ENCODE measurements at places on chromosomes 2 and 18.
A peak's percentile ranks its signal among the peaks of the same experiment; 100 is the strongest.

DNA sequence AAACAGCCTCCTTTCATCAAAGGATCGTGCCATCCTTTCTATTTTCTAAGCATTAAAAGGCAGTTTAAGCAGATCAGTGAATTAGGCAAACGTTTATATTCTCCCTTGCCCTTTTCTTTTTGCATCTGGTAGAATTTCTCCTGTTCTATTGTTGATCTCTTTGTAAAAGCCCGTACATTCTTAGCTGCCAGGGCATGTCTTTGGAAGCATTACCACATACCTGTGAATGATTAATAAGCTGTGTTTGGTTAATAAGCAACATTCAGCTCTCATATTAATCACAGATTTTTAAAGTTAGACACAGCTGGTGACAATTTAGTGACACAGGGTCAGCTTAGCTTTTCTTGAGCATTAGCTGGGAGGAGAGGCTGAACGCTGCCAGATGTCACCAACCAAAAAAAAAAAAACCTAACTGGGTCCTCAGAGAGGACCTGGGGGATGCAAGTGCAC is 33.8 kb upstream of the CYP1B1 start:
- no peak for DNase-seq

GRCh38 chr2:120111193-120111592 is 98.3 kb downstream of the EPB41L5 start:
- no peak for DNase-seq

- DNase-seq: no peak
Measured at GRCh38 chr2:168454737-168455644, 1.1 kb upstream of the CERS6 start.

- DNase-seq: no peak
Measured at GRCh38 chr2:7658486-7658885, 741.3 kb downstream of the RNF144A start.

- no peak for DNase-seq
Measured at GRCh38 chr2:26088038-26088643, 54.3 kb downstream of the RAB10 start.

GRCh38 chr18:53909668-53910067 is 314.8 kb downstream of the MBD2 start:
- peak; percentile 15 for DNase-seq

DNA sequence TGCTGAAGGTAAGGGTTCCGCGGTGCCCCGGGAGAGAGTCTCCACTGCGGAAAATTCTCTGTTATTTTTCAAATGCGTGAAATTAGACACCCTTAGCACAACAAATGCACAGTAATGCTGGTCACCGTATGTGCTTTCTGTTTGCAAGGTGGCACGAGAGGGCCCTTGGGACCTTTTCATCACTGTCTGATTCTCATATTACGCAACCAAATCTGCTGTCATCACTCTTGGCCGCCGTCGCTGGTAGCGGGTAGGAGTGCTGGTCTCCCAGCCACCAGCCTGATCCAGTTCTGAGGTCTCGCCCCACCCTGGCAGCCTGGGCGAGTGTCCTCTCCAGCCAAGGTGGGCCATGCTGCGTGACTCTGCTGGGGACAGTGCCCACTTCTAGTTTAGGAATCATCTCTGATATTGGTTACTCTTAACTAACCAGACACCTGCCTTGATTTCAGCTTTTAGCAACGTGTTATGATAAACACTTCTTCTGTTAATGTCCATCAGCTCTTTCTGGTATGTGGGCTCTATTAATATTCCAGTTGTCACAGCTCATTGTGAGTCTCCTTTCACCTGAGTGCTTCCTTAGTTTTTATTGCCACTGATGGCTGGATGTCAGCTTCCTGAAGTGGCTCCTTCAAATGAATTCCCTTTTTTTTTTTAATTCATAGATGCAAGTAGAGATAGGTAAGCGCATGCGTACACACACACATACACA is 199.4 kb downstream of the GBX2 start:
- no peak for DNase-seq

GRCh38 chr2:133955169-133955568 is 298.7 kb upstream of the MGAT5 start:
- no peak for DNase-seq

GRCh38 chr2:46394649-46395510 is 84.5 kb upstream of the TMEM247 start:
- no peak for DNase-seq

GRCh38 chr2:45028276-45028675 is 19.0 kb upstream of the SIX2 start:
- no peak for DNase-seq

- no peak for DNase-seq
Measured at GRCh38 chr2:26847655-26848335, at the start of gene DPYSL5. Gene DPYSL5 (plus strand): TSS chr2:26848132. CDS start chr2:26898500, 50,368 bp downstream.

- DNase-seq: no peak
Measured at GRCh38 chr2:98253461-98254070, 92.7 kb upstream of the CNGA3 start.

GRCh38 chr18:24014986-24015638 is 558 bp downstream of the TTC39C start:
- DNase-seq: no peak

- DNase-seq: no peak
Measured at GRCh38 chr2:10007921-10008808, 35.2 kb upstream of the KLF11 start.

- no peak for DNase-seq
Measured at GRCh38 chr18:67453901-67454300, 62.6 kb downstream of the DSEL start.

- no peak for DNase-seq
Measured at GRCh38 chr2:21427606-21428005, 303.8 kb downstream of the TDRD15 start.

GRCh38 chr2:132909427-132909826 is 239.4 kb upstream of the LYPD1 start:
- no peak for DNase-seq

DNA sequence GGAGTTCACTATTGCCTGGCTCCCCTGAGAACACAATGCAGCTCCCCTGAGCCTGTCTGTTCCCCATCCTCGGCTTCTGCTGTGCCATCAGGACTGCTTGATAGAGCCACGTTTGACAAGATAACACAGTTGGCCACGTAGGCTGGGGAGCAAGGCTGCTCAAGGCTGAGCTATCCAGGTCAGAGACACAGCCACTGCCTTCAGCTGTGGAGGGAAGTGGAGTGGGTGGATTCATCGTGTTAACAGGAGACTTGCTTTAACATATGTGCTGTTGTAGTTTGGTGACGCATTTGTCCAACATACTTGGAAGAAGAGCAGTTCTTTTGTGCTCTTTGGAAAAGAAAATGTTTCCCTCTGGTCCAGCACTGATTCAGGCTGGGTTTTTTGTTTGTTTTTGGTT is 68.8 kb downstream of the WDSUB1 start:
- no peak for DNase-seq

DNA sequence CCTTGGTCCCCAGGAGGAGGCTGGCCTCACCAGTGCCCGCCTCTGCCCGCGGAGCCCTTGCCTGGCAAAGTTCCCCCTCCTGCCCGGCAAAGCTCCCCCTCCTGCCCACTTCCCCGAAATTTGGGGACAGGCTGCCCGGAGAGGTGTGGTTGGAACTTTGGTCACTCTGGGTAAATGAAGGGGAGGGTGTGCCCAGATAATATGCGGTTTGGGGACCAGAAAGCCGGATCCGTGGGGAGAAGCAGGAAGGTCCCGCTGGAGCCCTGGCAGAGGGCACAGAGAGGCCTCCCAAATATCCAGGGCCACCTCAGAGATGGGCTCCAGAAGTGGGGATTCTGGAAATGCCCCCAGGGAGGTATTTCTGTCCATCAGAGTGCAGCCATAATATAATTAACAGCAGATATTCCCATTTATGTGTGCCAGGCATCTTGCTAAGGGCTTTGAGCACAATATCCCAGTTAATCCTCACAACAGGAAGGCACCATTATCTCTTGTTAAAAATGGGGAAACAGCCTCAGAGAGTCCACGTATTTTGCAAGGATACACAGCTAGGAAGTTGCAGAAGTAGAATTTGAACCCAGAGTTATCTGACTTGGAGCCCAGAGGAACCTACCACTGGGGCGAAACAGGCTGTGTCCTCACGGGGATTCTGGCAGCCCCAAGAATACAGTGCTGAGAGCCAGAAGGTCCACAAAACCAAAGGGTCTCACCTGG is 914 bp downstream of the STEAP3 start:
- no peak for DNase-seq

GRCh38 chr2:183383854-183384253 is 259.6 kb downstream of the NUP35 start:
- no peak for DNase-seq

GRCh38 chr18:26874283-26874682 is 8.8 kb upstream of the AQP4 start:
- no peak for DNase-seq

DNA sequence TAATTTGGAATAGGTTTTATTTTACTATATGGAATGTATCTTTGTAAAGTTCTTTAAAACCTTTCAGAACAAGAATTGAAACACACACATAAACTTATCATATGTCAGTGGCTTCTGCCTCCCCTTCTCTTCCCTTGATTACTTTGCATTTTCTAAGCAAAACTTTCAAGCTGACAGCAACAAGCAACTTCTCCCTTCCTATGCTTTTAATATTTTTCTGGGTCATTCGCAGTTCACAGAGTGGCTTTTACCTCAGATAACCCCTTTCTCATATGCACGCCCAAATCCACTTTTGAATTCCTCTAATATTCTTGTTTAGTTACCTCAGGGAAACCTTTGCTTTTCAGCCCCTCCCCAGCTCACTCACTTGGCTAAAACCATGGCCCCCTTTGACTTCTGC is 36.7 kb upstream of the CDC42EP3 start:
- DNase-seq: no peak

DNA sequence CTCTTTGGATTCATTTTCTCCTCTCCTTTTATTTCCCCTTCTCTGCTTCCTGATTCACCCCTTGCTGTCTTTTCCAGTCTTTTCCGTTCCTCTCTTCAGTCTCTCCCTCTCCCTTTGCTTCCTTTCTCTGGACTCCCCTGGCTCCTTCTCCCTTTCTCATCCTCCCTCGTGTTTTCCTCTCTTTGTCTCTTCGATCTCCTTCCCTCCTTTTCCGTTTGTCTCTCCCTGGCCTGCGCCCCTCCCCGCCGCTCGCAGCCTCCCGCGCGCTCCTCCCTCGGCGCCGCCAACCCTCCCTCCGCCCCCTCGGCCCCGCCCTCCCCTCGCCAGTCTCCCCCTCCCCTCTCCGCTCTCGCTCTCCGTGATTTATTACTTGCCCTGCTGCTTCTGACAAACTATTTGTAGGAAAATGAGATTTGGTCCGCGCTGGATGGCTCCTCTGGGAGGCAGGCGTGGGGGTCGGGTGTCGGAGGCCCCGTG is 46.0 kb upstream of the PAX8 start:
- DNase-seq: no peak

- DNase-seq: no peak
Measured at GRCh38 chr2:213763354-213763753, 479.1 kb downstream of the SPAG16 start.

- DNase-seq: no peak
Measured at GRCh38 chr2:197248623-197249022, 62.0 kb downstream of the ANKRD44 start.

GRCh38 chr2:239200646-239201530 is 199.9 kb downstream of the HDAC4 start:
- DNase-seq: no peak

GRCh38 chr2:1859671-1860450 is 115.5 kb upstream of the PXDN start:
- DNase-seq: no peak

- no peak for DNase-seq
Measured at GRCh38 chr18:8778386-8778785, 73.0 kb downstream of the MTCL1 start.

- DNase-seq: no peak
Measured at GRCh38 chr2:133817680-133818566, 249.7 kb upstream of the NCKAP5 start.

GRCh38 chr2:238336151-238336550 is 15.8 kb downstream of the TRAF3IP1 start:
- no peak for DNase-seq

DNA sequence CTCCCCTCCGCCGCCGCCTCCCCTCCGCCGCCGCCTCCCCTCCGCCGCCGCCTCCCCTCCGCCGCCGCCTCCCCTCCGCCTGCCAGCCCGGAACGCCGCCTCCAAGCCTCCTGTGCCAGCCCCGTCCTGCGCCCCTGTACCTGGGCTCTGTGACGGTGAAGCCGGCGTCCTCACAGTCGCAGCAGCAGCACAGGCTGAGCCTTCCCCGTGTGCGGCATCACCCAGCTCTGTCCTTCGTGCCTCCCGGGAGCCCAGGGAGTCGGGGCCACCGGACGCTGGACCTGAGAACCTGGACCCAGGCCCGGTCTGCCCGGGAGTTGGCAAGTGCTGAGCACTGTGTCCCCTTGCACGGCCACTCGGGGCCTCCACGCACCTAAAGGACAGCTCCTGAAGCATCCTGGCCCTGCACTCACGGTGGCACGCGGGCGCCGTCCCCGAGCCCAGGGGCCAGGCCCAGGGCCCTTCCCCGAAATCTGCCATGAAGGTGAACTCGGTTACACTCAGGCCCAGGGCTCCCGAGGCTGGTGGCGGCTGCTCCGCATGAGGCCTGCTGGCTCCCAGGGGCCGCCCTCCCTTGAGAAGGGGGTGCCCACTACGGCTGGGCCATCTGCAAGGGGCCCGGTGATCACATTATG is 32.9 kb downstream of the RTP5 start:
- DNase-seq: no peak

DNA sequence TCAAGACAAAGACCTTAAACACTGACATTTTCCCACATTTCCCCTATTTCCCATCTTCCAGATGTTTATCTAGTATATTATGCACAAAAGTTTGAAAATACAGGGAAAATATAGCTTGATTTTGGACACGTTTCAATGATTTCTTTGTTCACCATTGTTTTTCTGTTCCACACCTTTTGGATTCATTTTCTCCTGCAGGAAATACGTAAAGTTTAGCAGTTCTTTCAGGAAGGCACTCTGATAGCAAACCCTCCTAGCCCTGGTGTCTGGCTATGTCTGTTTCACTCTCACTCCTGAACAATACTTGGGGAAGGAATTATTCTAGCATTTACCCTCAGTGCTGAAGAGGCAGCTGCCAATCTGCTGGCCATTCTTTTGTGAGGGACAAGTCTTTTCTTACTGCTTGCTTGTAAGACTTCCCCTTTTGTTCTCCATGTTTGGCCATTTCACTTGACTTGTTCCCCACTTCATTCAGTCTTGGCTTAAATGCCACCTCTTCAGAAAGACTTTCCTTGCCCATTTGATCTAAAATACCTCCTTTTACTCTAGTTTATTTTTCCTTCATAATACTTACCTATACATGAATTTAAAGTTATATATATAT is 195.4 kb downstream of the RNF152 start:
- DNase-seq: no peak

- no peak for DNase-seq
Measured at GRCh38 chr2:112006076-112006410, 49.0 kb upstream of the TMEM87B start.

DNA sequence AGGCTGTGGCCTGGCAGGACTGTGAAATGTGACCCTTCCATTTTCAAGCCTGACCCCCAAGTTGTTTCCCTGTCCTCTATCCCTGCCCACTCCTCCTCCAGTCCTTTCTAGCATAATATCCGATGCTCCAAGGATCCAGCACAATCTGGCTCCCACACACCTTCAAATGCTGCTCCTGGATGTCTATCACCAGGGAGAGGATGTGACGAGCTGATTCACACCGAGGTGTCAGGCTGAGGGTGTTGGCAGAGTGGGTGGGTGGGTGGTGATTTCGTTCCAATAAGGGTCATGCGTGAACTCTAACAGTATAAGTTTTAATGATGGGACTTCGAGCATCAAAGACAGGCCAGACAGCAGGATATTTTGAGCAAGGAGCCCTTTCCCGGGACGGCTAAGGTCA is 107.8 kb downstream of the CELF4 start:
- DNase-seq: no peak

- no peak for DNase-seq
Measured at GRCh38 chr2:39141334-39142271, 20.8 kb upstream of the SOS1 start.

GRCh38 chr2:166727095-166727494 is 161.2 kb upstream of the XIRP2 start:
- DNase-seq: peak; percentile 8
